CD8-positive, alpha-beta memory T cell (primary cell): ENCODE measurements at places on chromosomes 16 and 17.

GRCh38 chr16:66954097-66954659 lies 6.9 kb upstream of the CES3 start:
- DNase-seq: peak; percentile 52

GRCh38 chr17:63984651-63985386 lies 12.1 kb upstream of the SCN4A start:
- DNase-seq: no peak

- no peak for DNase-seq
Observed at GRCh38 chr16:77840673-77841501, 52.5 kb downstream of the VAT1L start.

- DNase-seq: no peak
Observed at GRCh38 chr16:22638393-22639206, 127.9 kb downstream of the NPIPB5 start.

DNA sequence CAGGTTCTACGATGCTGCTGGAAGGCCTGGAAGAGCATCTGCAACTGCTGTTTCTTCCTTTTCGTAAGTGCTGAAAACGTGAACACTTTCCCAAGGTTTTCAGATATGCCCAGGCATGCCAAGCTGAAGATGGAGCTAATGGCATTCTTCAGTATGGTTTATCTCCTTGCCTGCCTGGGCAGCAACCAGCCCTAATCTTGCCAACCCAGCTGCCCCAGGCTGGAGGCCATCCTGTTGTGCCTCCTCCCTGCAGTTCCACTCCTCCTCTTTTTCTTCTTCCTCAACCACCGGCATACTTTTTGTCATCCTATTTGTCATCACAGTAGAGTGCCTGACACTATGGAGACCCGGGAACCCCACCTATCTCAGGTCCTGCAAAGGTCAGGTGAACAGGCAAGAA lies 1849.3 kb downstream of the TP53TG3F start:
- no peak for DNase-seq

GRCh38 chr17:10229181-10229580 lies 30.8 kb upstream of the GAS7 start:
- no peak for DNase-seq

- no peak for DNase-seq
Observed at GRCh38 chr17:13609941-13610340, 8.2 kb upstream of the HS3ST3A1 start.

GRCh38 chr17:61395983-61396585 lies 3.6 kb upstream of the TBX2 start:
- no peak for DNase-seq

DNA sequence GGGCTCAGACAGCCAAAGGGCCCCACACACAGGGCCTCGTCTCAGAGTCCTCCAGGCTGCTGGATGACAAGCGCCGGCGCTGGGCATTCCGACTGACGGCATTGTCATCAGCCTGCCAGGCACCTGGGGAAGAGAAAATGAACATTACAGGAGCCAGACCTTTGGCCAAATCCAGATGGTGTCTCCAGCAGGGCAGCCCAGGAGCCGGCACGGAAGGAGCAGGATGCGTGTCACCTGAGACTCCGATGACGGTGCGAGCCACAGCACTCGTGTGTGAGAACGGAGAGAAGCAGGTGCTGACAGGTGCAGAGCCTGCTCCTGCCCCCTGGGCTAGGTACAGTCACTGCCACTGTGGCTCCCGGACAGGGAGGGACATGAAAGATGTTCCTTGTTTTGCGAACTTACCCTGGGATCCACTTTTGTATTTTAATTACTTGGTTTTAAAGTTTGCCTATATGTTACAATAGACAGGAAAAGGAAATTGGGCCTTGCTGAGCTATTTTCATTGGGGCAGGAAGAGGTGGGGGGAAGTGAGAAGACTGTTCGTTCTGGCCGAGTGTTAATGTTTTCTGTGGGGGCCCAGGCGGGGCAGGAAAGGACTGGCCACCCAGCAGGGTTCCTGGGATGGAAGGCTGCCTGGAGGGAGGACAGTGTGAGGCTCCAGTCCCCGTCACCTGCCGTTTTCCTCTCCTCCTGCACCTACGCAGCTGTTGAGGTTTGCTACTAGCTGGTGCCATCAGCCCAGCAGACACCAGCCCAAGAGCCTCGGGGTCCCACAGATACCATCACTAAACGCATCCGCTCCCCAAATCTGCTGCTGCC lies 4.4 kb upstream of the FOXJ1 start:
- DNase-seq: peak; percentile 40

GRCh38 chr17:29119265-29119664 lies 60.9 kb downstream of the MYO18A start:
- DNase-seq: no peak
